GM12892 (cell line): ENCODE measurements at places on chromosomes 16 and 17.
A peak's percentile ranks its signal among the peaks of the same experiment; 100 is the strongest.

- no peak for DNase-seq
These were observed 4.4 kb downstream of the NSMCE1 start for GRCh38 chr16:27264151-27264550.

DNA sequence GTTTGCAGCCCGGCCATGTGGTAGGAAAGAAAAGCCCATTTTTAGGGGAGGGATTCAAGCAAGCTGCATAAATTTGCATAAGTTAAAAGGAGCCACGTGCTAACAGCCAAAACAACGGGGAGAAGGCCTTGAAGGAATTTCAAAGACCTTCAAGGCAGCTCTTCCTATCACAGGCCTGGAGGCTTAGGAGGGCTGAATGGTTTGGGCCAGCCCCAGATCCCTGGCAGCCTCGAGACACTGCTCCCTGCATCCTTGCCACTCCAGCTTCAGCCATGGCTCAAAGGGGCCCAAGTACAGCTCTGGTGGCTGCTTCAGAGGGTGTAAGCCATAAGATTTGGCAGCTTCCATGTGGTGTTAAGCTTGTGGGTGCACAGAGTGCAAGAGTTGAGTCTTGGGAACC is 22.6 kb downstream of the PRDM7 start:
- DNase-seq = no peak

- no peak for DNase-seq
These were observed 15.4 kb downstream of the TNS4 start for GRCh38 chr17:40485851-40486521.

GRCh38 chr16:27901956-27902355 is 161.6 kb downstream of the GSG1L start:
- DNase-seq = no peak

- no peak for DNase-seq
These were observed 276.1 kb downstream of the SNX29 start for GRCh38 chr16:12252616-12253015.

DNA sequence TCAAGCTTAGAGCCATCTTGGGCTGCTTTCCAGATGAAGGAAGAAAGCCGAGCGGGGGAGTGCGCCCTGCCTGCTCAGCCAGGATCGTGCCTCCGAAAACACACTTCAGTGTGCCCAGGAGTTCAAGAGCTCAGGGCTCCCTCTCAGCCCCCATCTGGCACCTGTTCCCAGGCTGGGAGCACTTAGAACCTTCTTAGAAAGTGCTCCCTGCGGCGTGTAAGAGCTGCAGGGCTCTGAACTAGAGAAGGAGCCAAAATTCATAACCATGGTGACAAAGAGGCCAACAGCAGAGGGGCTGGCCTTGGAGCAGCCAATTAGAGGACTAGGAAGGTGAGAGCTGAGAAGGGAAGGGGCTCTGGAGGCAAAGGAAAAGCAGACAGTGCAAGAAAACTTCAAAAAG is 59.0 kb upstream of the TNRC6C start:
- DNase-seq = no peak

DNA sequence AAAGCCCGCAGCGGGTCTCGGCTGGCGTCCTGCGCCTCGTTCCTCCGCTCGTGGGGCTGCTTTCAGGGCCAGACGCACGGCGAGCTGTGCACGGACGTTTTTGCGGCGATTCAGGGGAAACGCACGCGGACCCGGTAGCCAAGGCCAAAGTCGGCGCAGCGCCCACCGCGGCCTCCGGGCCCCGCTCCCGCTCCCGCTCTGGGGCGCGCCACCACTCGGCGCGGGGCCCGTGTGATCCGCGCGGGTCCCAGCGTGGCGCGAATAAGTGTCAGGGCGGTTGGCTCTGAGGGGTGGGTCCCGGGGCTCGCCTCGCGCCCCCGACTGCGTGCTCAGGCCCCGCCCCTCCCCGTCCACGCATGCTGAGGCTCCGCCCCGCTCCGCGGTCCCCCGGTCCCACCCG is 694 bp upstream of the TBCD start:
- DNase-seq = no peak

- no peak for DNase-seq
These were observed 6.2 kb upstream of the CHP2 start for GRCh38 chr16:23748630-23749029.

- DNase-seq = peak; percentile 78
These were observed 1.2 kb downstream of the TMC6 start for GRCh38 chr17:78127239-78127887.

- DNase-seq = no peak
These were observed 1.4 kb upstream of the MRPL28 start for GRCh38 chr16:371515-372301.

DNA sequence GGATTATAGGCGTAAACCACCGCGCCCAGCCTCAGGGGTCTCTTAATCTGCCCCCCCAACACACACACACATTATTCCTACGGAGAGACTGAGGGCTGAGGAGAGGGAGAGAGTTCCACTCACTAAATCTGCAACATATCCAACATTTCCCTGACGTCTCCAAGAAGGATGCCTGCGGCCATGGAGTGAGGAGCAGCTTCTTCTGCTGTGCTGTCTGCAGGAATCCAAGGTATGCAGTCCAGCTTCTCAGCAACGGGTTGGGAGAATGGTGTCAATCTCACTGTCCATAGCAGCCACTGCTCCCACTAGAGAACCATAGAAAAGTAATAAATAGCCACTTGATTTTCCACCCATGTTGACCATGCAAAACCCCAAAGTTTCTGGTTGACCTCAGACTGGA is 5.1 kb upstream of the PLXDC1 start:
- DNase-seq = no peak

DNA sequence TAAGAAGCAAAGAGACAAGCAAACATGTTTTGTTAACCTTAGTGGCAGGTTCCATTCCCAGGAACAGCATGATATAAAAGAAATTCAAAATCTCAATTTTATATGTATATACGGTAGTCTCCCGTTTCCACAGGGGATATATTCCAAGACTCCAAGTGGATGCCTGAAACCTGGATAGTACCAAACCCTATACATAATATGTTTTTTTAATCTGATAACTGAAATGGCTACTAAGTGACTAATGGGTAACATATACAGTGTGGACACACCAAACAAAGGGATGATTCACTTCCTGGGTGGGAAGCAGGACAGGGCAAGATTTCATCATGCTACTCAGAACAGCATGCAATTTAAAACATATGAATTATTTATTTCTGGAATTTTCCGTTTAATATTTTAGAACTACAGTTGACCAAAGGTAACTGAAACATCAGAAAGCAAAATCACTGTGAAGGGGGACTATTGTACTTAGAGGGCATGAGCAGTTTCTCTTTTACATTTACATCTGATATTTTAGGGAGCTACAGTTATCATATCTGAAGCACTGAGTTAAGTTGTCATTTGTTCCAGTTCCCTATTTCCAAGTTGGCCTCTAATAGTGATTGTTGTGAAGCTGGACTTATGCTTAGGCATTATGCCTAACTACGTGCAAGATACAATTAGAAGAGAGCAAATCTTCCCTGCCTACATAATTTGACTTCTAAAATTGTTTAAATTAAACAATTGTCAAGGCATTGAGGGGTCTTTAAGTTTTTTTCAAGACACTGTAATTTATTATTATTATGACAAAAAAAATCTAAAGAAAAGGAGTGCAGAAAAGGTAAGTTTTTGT is 34.1 kb upstream of the ABCA6 start:
- DNase-seq = no peak

DNA sequence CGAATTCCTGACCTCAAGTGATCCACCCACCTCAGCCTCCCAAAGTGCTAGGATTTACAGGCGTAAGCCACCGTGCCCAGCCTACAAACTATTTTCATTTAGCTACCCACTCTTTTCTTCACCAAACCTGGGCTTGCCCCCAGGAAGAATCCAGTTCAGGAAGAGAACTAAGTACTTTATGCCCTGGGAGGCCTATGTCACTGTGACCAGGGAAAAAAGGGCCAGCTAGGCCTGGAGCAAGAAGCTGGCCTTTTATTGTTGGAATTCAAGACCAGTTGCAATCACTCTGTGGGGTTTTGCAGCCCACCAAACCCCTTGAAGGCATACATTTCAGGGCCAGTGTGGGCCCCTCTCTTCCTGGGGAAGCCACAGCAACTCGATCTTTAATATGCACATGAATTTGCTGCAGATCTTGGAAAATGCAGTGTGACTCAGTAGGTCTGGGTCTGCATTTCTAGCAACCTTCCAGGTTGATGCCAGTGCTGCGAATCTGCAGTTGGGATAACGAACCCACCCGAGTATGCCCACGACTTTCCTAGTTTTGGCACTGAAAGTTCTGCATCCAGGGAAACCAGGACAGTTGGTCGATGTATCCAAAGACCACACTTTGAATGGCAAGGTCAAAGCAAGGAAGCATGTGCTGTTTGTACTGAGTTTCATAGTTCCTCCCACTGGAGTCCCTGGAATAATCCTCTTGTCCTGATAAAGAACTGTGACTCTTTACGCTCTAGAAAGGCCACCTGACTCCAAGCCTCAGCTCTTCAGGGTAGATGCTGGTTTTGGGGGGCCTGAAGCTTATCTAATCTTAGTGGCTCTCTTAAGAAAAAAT is 7.2 kb upstream of the MRPS23 start:
- DNase-seq = no peak

- DNase-seq = no peak
These were observed 145.5 kb downstream of the NTN1 start for GRCh38 chr17:9166788-9167187.

GRCh38 chr16:75198135-75198600 is 8.8 kb downstream of the CTRB2 start:
- DNase-seq = no peak

GRCh38 chr17:63476854-63477479 is at the start of gene ACE:
ACE (plus strand) TSS chr17:63477061; CDS start chr17:63477095, 34 bp downstream.
- DNase-seq = no peak

GRCh38 chr17:3803308-3803640 is 2.3 kb upstream of the ITGAE start:
- no peak for DNase-seq

GRCh38 chr16:48280546-48280945 is 33.2 kb upstream of the ABCC11 start:
- DNase-seq = no peak

DNA sequence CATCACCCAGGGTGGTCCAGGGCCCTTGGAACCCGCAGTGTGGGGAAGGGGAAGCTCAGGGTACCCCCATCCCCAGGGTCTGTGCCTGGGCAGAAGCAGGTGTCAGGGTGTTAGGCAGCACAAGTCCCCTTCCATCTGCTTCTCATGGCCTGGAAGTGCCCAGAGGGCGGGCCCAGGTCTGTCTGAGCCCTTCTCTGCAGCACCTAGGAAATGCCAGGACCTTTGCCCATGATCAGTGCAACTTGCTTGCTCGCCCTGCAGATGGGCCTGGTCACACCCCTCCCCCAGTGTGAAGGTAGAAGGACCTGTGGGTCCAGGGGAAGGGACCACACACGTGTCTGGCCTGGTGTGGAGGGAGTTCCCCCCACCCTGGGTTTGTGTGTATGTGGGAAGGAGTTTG is 157.5 kb upstream of the CDC42EP4 start:
- DNase-seq = no peak

- no peak for DNase-seq
These were observed 11.3 kb downstream of the OSBPL7 start for GRCh38 chr17:47810200-47810821.

- no peak for DNase-seq
These were observed 179.1 kb upstream of the CACNG5 start for GRCh38 chr17:66655861-66656260.

- DNase-seq = no peak
These were observed 132.6 kb upstream of the NOL11 start for GRCh38 chr17:67585077-67585602.

- DNase-seq = no peak
These were observed 53.3 kb downstream of the HLF start for GRCh38 chr17:55318081-55318480.

DNA sequence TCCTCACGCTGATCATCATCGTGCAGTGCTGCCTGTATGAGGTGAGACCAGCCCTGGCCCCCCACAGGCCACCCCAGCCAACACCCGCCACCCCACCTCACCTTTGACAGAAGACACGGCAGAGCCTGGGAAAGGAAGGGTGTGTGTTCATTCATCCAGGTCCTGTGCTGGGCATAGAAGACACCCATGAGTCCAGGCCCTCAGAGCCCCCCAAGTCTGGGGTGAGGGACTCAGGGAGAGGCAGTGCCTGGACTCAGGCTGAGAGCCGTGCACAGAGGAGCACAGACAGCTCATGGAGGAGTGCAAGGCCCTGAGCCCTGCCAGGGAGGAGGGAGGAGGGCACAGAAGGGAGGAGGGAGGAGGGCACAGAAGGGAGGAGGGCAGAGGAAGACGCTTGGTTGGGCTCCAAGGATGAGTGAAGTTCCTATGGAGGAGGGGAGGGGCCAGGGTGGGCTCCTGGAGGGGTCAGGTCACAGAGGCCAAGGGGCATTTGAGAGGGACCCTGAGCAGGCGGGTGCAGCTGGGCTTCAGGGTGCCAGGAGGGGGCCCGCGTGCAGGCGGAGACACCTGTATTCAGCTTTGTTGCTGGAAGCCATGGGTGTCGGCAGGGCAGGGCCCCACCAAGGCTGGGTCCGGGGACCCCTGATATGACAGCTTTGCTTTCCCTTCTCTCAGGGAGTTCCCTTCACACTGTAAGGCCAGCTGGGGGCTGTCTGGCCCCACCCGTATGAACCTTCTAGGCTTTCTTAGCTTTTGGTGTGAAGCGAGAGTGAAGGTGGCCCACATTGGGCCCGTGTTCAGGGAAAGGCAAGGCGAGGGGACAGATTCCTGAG is 11.4 kb downstream of the TAX1BP3 start:
- no peak for DNase-seq

DNA sequence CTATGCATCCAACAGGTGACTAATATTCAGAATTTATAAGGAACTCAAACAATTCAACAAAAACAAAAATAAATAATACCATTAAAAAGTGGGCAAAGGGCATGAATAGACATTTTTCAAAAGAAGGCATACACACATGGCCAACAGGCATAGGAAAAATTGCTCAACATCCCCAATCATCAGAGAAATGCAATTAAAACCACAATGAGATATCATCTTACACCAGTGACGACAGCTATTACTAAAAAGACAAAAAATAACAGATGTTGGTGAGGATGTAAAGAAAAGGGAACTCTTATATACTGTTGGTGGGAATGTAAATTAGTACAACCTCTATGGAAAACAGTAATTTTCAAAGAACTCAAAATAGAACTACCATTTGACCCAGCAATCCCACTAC is 250.4 kb upstream of the N4BP1 start:
- DNase-seq = no peak

DNA sequence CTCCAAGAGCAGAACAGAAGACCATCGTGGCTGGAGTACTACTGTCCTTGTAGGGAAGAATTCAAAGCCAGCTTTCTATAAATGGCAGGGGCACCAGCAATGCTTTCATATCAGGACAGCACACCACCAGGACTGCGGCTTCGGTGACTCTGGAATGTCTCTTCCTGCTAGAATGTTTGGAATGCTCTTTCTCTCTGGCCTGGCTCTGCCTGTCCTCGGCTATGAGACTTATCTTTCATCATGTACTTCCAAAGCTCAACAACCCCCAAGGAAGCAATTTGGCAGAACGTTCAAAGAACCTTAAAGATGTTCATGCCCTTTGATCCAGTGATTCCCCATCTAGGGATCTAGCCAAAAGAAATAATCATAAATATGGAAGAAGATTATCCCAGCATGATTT is 52.7 kb upstream of the NOG start:
- DNase-seq = no peak

- no peak for DNase-seq
These were observed 109.4 kb downstream of the ZNF423 start for GRCh38 chr16:49746545-49746944.
